Inflammatory macrophage treated with lipopolysaccharide for 4 hours (primary cell): ENCODE measurements at places on chromosomes 5 and 9.

GRCh38 chr9:113886933-113887332 is 10.8 kb downstream of the ZNF618 start:
- DNase-seq = peak; percentile 81

- DNase-seq = no peak
Observed at GRCh38 chr5:98631311-98632054, 142.0 kb upstream of the RGMB start.

DNA sequence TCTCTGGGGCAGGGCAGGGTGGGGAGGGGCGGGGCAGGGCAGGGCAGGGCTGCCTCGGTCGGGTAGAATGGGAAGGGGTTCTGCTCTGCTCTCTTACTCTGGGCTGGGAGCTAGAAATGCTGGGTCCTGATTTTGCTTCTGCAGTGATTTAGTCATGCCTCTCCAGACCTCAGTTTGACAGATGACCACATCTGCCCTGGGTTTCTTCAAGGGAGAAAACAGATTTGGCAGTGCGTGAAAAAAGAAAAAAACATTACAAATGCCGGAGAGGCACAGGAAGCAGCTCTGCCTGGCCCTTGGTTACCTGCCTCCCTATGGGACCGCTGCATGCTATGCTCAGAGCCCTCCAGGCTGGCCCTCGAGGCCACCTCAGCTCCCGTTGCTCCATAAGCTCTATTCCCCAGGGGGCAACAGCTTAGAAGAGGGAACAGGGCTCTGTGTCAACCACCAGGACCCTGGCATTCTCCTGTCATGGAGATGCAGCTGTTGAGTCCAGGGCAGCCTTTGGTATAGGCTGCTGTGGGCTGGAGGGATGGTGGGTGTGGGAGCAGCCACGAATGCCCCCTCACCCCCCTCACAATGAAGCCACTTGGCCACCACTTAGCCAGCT is 53.2 kb upstream of the UBTD2 start:
- DNase-seq = no peak

GRCh38 chr5:180130291-180130869 is 58.8 kb upstream of the RNF130 start:
- no peak for DNase-seq

- no peak for DNase-seq
Observed at GRCh38 chr9:90240541-90240940, 402.1 kb downstream of the DIRAS2 start.

GRCh38 chr5:126920291-126920690 is 110.1 kb downstream of the MARCHF3 start:
- DNase-seq = no peak

DNA sequence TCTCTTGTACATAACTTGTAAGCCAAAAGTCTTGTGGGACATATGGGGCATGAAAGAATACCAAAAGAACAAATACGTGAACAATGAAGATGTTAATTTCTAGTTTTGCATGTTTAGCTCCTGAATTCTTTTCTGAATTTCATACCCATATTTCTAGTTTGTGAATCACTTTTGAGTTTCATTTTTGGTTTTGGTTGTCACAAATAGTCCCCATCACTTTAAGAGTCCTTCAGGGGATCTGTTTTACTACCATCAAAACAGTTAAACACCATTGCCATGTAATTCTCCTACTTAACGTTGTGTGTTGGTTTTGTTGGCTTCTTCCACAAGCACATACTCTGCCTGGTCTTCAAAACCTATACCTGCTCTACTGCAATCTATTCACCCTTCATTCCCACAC is 27.0 kb downstream of the VCAN start:
- DNase-seq = no peak

GRCh38 chr5:134458234-134459009 is 46.7 kb upstream of the CDKN2AIPNL start:
- no peak for DNase-seq

DNA sequence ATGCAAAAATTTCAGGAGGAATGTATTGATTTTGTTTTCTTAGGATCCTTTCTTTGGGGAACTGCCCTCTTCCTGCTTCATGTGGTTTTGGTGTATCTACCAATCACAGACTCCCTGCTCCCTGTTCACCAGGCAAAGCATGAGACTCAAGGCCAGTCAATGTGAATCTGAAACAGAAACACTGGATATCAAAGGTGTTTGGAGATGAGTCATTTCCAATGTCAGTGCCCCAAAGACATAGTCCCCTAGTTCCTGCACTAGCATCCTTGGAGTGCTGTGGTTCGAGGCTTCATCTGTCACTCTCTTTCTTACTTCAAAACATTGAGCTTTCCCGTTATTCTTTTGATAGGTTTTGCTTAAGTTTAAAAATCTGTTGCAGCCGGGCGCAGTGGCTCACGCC is 8.1 kb downstream of the PPP3R2 start:
- peak; percentile 80 for DNase-seq

DNA sequence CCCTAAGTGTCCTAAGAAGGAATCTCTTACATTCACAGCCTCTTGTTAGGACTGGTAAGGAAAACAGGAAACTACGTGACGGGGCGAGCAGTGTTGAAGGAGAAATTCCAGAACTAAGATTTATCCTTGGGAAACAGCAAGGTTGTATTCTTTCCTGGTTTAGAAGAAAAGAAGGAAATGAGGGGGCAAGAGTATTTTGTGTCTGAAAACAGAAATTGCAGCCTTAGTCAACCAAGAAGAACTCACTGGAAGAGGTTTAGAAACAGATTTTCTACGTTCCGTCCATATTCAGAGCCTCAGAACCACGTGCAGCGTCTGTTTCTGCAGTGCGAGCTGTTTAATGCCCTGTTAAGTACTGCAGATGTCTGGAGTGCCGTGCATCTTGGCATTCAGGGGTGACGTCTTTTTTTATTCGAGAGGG is 75.2 kb downstream of the GOLPH3 start:
- no peak for DNase-seq

DNA sequence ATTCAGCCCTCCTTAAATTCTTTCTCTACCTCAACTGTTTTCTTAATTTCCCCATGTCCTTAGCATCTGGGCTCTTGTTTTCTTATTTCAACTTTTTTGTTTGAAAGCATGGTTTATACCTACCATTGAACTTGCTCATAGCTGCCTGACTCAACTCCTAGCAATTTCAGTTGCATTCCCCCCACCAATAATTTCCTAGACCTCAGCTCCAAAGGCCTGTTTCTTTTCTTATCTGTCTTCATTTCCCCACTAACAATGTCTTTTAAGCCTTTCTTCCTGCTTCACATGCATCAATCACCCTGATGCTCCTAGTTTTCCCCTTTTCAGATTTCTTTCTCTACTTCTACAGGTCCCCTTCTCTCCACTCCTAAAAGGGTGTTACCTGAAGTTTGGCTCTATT is 129.7 kb upstream of the PDE4D start:
- DNase-seq = no peak

DNA sequence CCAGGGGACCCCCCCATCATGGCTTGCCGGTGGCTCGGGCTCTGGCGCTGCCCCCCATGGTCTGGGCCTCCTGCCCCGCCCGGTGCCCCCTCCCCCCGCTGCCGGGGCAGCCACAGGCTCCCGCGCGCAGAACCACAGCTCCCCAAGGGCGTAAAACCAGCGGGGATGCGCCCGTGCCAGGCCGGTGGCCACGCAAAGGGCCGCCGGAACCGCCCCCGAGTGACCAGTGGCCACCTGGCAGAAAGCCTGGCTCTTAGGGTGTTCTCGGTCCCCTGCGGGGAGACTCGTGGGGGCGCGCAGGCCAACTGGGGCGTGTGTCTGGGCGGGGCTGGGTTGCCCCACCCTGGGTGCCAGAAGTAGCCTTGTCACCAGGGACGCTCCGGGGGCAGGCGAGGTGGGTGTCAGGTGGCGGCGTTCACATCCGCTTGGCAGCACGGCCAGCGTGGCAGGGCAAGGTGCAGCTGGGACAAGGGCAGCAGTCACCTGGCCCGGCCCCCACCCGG is 515 bp upstream of the AGPAT2 start:
- no peak for DNase-seq

DNA sequence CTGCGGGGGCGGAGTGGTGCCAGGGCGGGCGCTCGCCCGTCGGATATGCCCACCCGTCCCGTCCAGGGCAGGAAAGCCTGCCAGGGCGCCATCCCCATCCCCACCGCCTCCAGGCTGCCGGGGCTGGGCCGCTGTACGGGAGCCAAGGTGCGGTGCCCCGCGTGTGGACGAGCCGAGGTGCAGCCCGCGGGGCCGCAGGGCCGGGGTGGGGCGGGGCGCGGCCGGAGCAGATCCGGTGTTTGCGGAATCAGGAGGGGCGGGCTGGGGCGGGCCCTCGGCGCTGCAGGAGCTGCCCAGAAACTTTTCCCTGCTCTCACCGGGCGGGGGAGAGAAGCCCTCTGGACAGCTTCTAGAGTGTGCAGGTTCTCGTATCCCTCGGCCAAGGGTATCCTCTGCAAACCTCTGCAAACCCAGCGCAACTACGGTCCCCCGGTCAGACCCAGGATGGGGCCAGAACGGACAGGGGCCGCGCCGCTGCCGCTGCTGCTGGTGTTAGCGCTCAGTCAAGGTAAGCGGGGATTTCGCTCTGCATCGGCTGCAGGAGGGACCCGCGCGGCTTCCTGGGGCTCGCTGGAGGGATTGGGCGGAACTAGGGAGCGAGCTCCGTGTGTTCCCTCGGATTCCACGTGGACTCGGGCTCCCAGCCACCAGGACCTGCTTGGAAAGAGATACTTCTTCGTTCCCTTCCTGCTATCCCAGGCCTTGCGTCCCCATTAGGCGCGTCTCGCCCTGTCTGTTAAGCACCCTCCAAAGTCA is at the start of gene ITGA2:
TSS of gene ITGA2 (plus strand) at position 328 of the 756 bp plus-strand sequence. CDS start at position 445, 117 bp downstream.
- peak; percentile 10 for DNase-seq

DNA sequence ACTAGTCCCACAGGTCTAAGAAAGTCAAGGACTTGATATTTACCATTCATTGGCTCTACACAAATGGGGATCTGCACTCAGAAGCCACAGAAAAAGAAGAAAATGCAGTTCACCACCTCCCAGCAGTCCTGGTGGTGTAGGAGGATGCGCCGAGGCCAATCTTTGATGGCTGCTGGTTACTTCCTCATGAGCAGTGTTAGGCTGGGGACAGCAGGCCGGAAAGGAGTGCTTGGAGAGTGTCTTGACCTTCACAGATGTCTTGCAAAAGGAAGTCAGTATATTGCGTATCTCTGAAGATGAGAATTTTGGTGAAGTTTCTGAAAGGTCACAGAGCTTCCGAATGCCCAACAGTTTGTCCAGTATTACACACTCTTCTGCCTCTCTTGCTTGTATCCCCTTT is 597.0 kb downstream of the EBF1 start:
- DNase-seq = peak; percentile 86

- DNase-seq = no peak
Observed at GRCh38 chr9:21669701-21670100, 132.7 kb upstream of the MTAP start.

GRCh38 chr5:141051521-141051866 is 320 bp downstream of the PCDHB1 start:
- DNase-seq = no peak

- no peak for DNase-seq
Observed at GRCh38 chr9:33249983-33250382, 10.0 kb downstream of the SPINK4 start.

DNA sequence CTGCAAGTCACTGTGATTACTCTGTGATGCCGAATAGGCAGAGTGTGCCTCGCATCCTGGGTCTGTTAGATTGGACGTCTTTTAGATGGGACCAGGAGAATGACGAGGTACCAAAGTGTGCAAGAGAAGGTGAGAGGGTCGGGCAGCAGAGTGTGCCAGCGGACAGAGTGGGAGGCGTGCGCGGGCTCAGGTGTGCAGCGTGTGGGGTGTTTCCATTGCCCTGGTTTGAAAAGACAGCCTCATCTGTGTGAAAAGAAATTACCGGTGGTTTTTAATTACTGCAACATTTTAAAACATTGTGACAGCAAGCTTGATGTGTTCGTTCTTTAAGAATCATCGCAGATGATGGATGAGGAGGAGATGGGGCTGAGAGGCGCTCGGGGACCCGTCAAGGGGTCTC is 4.2 kb upstream of the FAM163B start:
- no peak for DNase-seq

DNA sequence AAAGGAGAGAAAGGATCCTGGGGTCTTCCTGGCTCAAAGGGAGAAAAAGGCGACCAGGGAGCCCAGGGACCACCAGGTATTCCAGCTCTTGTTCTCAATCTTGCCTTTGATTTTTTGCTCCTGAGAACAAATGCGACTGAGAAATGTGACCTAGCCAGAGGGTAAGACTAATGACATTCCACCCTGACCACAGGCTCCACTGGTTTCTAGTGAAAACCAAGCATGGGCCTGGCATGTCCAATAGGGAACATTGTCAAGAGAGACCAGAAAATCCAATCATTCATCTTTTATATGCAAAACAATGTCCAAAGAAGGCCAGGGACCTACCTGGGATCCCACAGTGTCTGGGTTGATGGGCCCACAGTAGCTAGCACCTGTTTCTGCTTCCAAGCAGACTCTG is 50.3 kb upstream of the TGFBR1 start:
- DNase-seq = no peak

DNA sequence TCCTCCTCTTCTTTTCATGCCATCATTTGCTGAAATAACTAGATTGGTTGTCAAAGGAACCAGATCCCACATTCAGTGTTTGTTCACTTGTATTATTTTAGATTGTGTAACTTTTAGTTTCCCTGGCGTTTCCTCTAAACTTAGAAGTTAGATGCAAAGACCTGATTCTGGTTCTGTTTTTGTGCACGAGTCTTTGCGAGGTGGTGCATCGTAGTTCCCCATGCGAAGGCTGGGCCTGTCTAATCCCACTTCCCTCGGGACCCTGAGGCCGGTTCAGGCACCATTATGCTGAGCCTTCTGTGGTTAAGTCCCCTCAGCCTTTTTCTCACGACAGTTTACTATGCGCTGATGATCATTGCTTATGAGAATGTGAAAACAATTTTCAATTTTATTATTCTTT is 219.1 kb upstream of the OTULINL start:
- DNase-seq = peak; percentile 71

DNA sequence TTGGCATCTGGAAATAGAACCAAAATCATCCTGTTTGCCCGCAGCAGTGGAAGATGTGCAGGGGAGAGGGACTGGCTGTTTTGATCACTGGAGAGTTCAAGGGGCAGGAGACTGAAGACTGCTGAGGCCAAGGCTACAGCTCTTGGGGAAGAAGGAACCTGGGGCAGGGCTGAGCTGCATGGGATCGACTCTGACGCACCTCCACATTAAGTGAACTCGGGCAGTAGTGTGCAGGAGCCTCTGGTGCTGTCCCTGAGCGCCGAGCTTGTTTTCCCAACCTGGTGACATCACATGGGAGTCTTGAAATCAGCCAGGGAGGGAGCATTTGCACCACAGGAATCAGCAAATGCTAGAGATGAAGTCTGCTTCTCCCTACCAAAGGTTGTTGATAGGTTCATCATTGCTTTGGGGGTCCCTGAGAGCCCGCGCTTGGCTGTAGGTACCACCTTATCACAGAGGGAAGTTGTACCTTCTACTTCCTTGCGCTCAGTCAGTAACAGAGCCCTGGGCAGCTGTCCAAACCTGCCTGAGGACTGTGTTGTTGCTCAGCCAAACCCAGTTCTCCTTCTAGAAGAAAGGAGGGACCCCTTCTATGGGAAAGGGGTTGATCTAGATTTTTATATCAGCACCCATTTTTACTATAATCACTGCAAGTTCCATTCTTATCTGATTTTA is 52.3 kb upstream of the CTSL start:
- DNase-seq = no peak
